ENCODE measurements at places on chromosomes 11 and 22. TPM values are rescaled to one million over a fixed set of nuclear protein-coding genes. Genes with fewer than 3 reads are reported as not detected.

GRCh38 chr22:43050995-43051394, 36.0 kb upstream of the PACSIN2 start:
- DNase-seq, result no peak

DNA sequence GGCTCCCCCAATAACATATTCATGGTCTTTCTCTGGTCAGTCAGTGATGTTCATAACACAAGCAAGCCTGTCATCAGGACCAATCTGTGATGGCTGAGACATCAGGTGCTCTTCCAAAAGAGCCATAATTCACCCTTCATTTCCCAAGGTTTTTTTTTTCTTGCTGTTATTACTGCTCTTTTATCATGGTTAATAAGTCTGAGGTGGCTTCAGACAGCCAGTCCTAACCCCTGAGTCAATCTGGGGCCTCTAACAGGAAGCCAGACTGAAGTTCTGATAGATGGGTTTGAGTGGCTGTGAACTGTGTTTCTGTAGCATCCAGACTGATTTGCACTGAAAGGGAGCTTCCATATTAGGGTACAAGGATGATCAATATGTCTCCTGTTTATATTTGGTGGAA, 8.8 kb downstream of the EHF start:
- no peak for DNase-seq

GRCh38 chr11:45208135-45208534, 61.7 kb downstream of the PRDM11 start:
- DNase-seq, result no peak

DNA sequence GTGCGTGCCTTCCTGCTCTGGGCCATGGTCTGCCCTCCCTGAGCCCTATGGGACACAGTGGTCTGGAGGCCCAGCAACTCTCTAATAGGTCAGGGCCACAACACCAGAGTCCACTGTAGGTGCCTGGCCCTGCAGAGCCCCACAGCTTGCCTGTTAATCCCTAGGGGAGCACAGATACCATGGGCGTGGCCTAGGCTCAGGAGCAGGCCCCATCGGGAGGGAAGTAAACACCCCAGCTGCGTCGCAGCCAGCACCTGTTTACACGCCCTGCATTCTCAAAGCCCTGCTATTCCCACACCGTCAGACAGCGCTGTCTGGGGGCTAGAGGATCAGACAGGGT, 2.5 kb downstream of the KCTD17 start:
- no peak for DNase-seq

- peak; percentile 71 for DNase-seq
These were observed 54.8 kb downstream of the PTPRJ start for GRCh38 chr11:48034926-48035871.

DNA sequence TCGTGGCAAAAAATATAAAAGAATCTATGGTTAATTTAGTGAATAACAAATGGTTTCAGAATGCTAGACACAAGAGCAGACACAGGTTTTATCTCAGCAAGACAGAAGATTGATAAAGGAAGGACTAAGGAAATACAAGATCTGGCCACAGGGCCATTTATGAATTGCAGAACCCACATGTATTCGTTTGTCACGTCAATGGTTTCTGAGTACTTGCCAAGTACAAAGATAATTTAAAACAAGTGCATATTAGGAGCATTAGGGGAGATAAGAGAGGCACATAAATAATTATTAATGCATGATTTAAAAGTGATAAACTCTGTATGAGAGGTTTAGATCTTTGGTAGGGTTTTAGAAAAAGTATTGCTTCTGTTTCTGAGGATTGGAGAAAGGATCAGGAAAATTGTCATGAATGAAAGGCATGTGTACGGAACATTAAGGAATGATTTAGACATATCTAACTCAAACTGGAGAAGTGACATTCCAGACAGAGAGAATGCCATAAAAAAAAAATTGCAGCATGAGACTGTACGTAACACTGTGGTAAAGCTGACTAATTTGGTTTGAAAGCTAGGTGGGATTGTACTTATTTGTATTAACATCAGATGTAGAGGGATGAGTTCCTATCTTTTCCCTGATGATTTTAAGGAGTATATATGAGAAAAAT, 727.1 kb downstream of the NELL1 start:
- DNase-seq, result no peak

DNA sequence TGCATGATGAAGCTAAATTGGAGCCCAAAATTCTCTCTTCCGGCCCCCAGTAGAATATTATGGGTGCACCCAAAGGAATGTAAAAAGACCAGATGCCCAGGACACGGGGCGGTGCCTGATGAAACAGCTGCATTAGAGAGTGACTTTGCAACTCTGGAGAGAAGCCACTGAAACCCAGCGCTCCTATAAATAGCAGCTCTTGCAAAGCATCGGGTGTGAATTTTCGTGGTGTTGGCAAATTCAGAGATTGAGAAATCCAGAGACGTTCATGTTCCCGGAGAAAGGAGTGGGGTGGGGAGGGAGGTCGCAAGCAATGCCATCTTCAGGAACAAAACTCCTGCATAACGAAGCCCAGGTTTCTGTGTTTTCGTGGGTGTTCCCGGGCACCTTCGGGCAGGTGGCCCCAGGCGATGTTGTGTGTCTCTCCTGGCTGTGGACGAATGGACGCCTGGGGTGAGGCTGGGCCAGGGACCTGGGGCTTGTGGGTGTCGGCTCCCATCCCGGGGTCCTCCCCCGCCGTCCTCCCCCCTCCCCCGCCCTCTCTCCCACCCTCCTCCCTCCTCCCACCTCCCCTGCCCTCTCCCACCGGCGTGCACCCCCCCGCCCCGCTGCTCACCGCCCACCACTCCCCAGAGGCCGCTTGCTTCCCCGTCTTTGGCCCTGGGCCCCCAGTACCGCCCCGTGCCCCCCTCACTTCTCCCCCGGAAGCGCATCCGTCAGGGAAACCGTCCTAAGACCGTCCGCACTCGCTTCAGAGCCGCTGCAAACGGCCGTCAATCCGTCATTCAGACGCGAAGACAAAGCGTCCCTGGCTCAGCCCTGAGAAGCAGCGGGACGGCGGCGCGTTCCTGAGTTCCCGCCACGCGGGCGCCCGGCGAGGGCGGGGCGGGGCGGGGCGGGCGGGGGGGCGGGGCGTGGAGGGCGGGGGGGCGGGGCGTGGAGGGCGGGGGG, 26.7 kb upstream of the TOLLIP start:
- DNase-seq, result peak; percentile 88

- no peak for DNase-seq
These were observed 230.6 kb upstream of the NCAM1 start for GRCh38 chr11:112730591-112730990.

GRCh38 chr22:33639588-33640254, 280.6 kb downstream of the LARGE1 start:
- no peak for DNase-seq

DNA sequence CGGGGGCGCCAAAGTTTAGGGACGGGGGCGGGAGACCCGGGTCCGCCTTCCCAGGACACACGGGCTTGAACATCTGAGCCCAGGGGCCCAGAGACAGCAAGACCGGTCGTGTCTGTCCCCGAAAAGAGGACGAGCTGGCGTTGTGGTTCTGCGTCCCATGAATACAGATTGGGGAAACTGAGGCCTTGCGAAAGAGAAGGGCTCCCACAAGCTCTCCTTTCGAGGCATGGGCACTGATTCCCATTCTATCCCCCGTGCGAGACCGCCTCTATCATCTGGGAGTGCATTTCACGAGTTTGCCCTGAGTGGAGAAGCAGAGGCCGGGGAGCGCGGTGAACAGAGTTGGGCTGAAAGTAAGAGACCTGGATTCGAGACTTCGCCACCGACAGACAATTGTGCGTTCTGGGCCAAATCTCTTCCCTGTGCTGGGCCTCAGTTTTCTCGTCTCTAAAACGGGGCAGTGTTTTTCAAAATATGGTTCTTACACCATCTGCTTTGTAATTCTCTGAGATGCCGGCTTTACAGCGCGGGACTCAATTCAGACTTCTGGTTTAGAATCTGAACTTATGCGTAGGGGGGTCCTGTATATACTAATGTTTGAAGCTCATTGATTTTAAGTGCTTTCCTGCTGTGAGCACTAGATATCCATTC, 471 bp downstream of the RNF185 start:
- no peak for DNase-seq

DNA sequence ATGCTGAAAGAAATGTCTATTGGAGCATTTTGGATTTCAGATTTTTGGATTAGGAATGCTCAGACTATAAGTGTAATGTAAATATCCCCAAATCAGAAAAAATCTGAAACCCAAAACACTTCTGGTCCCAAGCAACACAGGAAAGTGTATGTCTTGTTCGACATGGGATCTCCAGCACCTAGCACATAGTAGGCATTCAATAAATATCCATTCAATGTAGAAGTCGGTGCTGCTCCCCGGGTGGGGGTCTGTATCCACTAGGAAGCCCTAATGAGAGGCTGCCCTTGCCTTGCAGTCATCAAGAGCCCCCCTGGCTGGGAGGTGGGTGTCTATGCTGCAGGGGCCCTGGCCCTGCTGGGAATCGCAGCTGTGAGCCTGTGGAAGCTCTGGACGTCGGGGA, 11.4 kb downstream of the SYT12 start:
- DNase-seq, result no peak

DNA sequence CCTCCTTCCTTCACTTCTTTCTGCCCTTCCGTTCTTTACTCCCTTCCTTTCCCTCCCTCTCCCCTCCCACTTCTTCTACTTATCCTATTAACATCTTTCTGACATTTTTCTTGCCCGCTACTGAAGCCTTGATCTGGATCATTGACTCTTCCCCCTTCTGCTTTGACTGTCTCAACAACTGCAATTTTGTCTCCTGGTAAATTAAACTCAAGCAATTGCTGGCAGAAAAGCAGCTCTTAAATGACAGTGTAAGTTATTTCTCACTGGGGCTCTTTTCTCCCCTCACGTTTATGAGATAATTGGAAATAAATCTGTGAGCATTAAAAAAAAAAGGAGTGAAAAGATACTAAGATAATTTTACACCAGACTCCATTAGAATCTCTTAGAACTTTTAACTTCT, 120.0 kb downstream of the SLC17A6 start:
- DNase-seq, result no peak

DNA sequence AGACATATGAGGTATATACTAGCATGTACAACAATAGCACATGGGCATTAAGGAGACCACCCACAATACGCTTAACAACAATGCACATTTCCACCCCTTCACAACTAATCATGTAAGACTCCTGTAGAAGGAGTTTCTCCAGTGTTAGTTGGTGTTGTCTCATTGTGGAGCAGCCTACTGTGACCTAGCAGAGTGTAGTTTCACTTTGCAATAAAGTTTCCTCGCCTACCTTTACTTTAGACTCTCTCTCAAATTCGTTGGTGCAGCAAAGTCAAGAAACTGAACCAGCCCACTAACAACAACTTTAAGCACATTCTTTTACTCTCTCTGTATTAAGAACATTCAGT, 863.6 kb downstream of the FAM181B start:
- DNase-seq, result no peak

DNA sequence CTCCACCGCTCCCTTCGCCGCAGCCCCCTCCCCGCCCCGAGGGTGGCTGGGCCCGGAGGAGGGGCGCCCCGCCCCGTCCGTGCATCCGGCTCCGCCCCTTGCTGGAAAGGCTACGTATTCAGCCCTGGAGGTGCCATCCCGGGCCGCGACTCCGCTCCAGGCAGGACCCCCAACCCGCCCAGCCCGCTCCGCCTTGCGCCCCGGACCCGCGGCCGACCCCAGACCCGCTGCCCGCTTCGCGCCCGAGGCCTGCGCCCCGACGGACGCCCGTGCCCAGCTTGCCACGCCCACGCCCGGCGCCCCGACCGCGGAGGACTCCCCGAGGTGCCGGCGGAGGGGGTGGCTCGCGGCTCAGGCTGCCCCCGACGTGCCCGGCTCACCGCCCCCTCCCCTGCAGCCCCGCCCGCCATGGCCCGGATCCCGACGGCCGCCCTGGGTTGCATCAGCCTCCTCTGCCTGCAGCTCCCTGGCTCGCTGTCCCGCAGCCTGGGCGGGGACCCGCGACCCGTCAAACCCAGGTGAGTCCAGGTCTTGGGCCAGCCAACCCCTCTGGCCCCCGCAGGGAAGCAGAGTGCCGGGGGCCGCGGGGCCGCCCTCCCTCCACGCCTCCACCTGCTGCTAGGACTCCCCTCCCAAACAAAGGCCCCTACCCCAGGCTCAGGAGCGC, at the start of gene ADM2:
TSS of gene ADM2 (plus strand) at position 104 of the 667 bp plus-strand sequence. CDS start at position 409, 305 bp downstream.
- peak; percentile 70 for DNase-seq

DNA sequence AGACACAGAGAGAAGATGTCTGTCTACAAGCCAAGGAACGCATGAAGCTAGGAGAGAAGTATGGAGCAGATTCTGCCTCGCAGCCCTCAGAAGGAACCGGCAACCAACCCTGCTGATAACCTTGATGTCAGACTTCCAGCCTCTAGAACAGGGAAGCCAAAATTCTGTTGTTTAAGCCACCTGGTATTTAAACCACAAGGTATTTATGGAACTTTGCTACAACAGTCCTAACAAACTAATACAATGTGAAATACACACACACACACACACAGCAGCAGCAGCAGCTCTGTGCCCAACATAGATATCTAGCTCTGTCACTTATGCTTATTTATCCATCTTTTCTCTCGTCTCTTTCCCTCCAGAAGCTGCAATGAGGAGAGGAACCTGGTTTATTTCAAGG, 400.0 kb downstream of the ETS1 start:
- DNase-seq, result no peak

The SMC1B gene
- not detected for total RNA-seq

The SUSD2 gene
- 7.4 TPM for total RNA-seq

The NCR3LG1 gene
- 2.3 TPM for total RNA-seq

The PAMR1 gene
- total RNA-seq, result 23.6 TPM

The ST3GAL4 gene
- 68.8 TPM for total RNA-seq

The NAT10 gene
- total RNA-seq, result 21.2 TPM
